SJSA1 (cell line): ENCODE measurements at places on chromosomes 13 and 19. TPM values are rescaled to one million over a fixed set of nuclear protein-coding genes. Genes with fewer than 3 reads are reported as not detected.

SOX1 gene
- total RNA-seq, result not detected in 2 replicates

DNA sequence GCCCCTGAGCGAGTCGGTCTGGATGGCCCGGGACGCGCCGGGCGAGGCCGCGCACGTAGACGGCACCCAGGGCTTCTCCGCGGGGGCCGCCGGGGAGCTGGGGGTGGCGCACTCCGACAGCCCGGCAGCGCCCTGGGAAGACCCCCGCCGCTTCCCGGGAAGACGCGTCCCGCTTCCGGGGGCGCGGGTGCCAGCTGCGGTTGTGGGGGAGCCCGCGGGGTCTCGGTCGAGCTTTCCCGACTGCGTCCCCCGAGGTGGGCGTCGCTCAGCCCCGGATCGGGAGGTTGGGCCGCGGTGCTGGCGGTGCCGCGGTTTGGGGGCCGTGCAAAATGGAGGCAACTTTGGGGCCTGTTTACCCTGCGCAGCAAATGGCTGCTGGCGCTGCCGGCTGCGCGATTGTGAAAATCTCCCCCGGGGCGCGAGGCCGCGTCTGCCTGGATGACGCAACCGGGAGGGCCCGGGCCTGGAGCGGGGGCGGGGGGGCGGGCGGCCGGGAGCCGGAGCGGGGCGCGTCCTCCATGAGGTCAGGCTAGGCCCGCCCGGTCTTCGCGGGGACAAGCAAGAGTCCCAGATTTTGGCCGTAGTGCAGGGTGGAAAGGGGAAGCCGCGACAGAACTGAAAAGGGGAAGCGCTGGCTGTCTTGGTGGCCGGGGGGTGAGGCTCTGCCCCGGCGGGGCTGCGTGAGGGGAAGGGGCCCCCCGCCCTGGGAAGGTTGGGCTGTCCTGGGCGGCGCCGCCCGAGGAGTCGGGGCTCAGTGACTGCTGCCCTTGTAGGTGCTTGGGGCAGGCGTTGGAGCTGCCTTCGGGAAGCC lies 11.3 kb downstream of the PEAK3 start:
- DNase-seq, result peak; percentile 77

GRCh38 chr13:100526318-100527000 lies 62.1 kb downstream of the GGACT start:
- DNase-seq, result no peak

DNA sequence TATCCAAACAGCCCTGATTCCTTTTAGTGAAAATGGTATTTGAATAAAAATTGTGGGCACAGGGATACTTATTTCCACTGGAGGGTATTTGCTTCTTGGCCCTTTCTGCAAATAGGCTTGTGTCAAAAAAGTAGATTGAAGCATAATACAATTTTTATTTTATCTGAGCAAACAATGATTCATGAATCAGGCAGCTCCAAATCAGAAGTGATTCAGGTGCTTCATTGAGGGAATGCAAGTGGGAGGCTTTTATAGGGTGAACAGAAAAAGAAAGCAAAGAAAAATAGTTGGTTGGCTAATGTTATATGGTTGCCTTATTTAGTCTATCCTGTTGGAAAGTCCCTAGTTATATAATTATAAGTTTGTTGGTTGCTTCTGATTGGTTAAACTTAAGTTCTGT lies 117.9 kb downstream of the ITGBL1 start:
- no peak for DNase-seq

DNA sequence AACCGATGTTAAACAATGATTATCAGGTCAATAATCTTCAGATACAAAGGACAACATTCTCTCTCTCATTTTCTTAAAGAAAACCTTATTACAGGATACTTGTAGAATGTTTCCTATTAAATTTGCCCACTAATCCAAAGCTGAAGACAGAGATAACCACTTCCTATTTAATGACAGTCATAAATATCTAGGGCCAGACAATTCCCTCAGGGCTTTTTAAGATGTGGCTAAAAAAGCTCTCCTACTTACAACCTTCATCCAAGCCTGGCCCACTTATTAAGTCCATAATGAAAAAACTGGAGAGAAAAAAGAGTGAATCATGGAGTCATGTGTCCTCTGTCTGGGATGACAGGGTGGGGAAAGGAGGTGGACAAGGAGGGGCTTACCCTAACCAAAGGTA lies 235.9 kb downstream of the KLF12 start:
- DNase-seq, result no peak

GRCh38 chr13:84640691-84641090 lies 758.4 kb upstream of the SLITRK1 start:
- no peak for DNase-seq

CLDND2 gene
- not detected in 2 replicates for total RNA-seq

- no peak for DNase-seq
Measured at GRCh38 chr13:27245610-27246009, 5.7 kb upstream of the RPL21 start.

DNA sequence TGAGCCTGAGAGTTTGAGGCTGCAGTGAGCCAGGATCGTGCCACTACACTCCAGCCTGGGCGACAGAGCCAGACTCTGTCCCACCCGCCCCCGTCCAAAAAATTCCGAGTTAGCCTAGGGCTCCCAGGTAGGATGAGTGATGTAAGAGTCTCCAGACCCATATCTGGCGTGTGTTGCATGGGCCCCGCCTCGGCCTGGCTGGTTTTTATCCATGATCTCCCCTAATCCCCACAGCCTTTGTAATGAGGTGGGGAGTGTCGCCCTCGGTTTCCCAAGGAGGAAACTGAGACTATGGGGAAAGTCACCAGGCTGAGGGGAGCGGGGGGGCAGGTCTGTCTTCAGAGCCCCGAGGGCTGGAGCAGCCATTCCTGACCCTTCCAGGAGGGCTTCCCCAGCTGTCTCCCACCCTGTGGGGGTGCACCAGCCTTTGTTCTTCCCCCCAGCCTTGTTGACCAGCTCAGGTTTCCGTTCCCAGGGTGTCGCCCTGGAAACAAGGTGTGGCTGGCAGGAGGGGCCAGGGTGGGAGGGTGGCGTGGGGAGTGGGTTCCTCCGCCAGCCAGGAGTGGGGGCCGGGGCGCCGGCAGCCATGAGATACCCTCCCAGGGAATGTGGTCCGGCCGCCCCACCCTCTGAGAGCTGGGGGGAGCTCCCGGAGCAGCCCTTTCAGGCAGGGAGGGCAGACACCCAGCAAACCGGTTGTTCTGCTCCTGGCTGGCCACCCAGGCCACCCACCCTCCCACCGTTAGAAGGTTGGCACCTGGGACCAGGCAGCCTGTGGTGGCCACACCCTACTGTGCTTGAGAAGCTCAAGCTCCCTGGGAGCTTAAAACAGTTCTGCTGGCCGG lies 11.5 kb downstream of the MYH14 start:
- DNase-seq, result no peak

GRCh38 chr13:66003558-66003957 lies 1226.6 kb downstream of the PCDH9 start:
- no peak for DNase-seq

- no peak for DNase-seq
Measured at GRCh38 chr19:8332976-8333766, 9.9 kb downstream of the KANK3 start.

- DNase-seq, result no peak
Measured at GRCh38 chr13:111503376-111503775, 182.9 kb downstream of the TEX29 start.

GRCh38 chr13:98033277-98034247 lies 80.1 kb downstream of the IPO5 start:
- DNase-seq, result no peak

GRCh38 chr13:30337061-30337610 lies 29.8 kb upstream of the KATNAL1 start:
- no peak for DNase-seq

GRCh38 chr19:44566984-44567383 lies 37.5 kb upstream of the CEACAM20 start:
- DNase-seq, result no peak

- no peak for DNase-seq
Measured at GRCh38 chr13:40667622-40667978, 1.2 kb upstream of the FOXO1 start.

LGALS7B gene
- not detected in 2 replicates for total RNA-seq

- DNase-seq, result no peak
Measured at GRCh38 chr13:39787086-39787487, 131.6 kb downstream of the COG6 start.

GRCh38 chr13:47475441-47475948 lies 525.6 kb downstream of the SUCLA2 start:
- no peak for DNase-seq

GRCh38 chr13:37602733-37603381 lies 4.3 kb upstream of the POSTN start:
- no peak for DNase-seq

FGF22 gene
- total RNA-seq, result 0.13 TPM in 1 of 2 replicates, not detected in the other

- DNase-seq, result no peak
Measured at GRCh38 chr19:51136851-51137551, 5.1 kb upstream of the SIGLEC7 start.

GRCh38 chr13:49777746-49778614 lies 14.5 kb downstream of the KPNA3 start:
- DNase-seq, result no peak

GRCh38 chr13:101893021-101893420 lies 440.5 kb downstream of the ITGBL1 start:
- no peak for DNase-seq

DNA sequence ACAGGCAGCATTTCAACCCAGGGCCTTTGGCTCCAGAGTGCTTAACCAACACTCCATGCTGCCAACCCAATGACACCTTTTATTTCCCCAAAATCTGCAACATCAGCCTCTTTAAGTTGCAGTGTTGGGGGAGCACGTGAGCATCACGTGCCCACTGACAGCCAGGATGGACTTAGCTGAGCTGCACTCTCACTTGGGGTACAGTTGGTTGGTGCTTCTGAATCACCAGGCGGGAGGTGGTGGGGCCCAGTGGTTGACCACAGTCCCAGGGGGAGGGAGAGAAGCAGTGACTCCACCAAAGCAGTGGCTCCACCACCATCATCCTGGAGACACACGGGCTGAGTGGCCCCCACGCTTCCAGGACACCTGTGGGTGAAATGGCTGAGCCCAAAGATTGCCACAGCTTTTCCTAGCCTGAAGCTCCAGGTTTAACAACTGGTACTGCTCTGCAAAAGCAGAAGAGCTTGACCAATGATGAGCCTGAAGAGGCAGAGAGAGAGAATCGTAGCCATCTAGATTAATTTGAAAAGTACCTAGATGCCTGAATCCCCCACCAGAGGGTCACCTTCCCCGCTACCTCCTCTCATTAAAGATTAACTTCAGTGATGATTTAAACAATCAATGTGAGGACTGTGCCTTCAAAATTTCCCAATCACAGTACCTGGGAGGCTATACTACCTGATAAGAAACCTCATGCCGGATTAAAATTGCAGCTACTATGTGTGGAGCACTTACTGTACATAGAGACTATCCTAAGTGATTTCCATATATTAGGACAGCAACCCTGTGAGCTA lies 193.8 kb downstream of the FOXO1 start:
- DNase-seq, result no peak

DNA sequence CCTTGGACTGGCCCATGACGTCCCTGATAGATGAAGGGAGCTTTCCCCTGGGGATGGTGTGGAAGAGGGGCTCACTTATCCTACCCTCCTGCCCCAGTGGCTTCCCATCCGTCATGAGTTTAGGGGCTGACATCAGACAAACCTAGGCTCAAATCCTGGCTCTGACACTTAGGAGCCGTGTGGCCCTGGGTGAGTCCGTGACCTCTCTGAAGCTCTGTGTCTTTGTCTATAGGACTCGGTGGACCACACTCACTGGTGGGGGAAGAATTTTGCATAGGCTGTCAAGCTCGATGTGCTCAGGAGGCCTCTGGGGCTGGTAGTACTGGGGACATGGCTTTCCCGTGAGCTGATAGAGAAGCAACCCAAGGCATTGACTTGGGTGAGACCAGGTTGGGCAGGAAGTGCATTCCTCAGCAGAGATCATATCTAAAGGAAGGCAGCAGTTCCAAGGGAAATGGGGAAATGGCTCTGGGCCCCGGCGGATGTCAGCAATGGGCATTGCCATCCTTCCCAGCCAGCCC lies 17.4 kb upstream of the AP1M2 start:
- no peak for DNase-seq

DNA sequence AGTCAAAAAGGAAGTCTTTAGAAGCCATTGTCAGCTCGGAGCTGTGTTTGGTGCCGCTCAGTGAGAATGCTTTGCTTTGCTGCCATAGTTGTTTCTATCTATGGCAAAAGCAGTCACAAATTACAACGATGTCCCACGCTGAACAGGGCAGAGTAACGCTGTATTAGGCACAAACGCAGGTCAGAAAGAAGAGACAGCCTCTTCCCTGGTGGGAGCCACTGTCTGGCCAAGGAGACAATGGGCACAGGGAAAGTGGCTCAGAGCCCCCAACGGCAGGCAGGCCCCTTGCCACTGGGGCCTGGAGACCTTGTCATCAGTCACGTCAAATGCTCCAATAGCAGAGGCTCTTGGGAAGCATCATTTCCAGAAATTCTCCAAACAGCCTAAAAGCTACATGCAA lies 244.2 kb downstream of the TEX29 start:
- DNase-seq, result no peak

GRCh38 chr13:102260256-102260655 lies 141.6 kb downstream of the FGF14 start:
- DNase-seq, result no peak

CLEC17A gene
- 0.18 TPM in 1 of 2 replicates, not detected in the other for total RNA-seq

- DNase-seq, result no peak
Measured at GRCh38 chr13:113964251-113964995, 9.5 kb downstream of the C13orf46 start.

ZIM2 gene
- total RNA-seq, result not detected in 2 replicates

SCGB2B2 gene
- not detected in 2 replicates for total RNA-seq

GRCh38 chr13:32264407-32264806 lies 50.8 kb downstream of the ZAR1L start:
- peak; percentile 57 for DNase-seq

SIGLECL1 gene
- total RNA-seq, result not detected in 2 replicates

DNA sequence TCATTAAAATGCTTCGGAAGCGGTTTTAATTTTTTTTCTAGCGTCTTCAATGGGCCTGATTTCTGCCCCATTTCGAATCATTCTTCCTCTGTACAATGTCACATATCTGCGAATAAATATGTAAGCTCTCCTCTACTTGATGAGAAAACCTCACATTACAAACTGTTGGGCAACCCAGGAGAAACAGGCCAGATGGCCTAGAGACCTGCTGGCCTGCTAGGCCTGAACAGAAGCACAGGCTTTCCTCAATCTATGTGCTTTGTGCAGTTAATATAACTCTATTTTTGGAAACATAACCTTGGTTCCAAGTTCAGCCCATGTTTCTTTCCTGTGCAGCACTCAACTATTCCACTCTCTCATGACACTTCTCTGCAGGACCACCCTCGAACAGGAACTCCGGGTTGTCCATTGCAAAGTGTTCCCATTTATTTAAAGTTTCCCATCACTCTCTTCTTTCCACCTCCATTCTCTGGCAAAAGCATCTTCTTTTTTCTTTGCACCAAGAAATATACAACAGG lies 42.0 kb downstream of the DCLK1 start:
- DNase-seq, result no peak

GRCh38 chr13:110089100-110089499 lies 217.9 kb downstream of the COL4A1 start:
- no peak for DNase-seq

DNA sequence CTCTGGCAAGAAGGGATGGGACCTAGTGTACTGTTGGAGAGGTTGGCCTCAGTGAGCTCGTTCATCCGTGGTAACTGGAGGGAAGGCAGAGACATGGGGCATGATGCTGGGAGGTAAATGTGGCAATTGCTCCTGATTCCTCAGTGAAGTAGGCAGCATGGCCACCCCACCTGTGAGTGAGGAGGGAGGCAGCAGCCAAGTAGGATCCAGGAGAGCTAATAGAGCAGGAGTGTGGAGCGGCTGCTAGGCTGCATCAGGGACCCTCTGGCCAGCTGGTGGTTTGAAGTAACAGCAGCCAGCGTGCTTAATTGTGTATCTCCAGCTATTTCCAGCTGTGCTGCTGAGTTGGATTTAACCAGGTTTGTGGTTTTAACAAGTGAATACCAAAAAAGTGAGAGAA lies 24.7 kb downstream of the TM9SF2 start:
- DNase-seq, result no peak

FPR3 gene
- total RNA-seq, result not detected in 2 replicates

RDH8 gene
- not detected in 2 replicates for total RNA-seq

- DNase-seq, result no peak
Measured at GRCh38 chr19:19403373-19403901, 2.0 kb upstream of the GATAD2A start.
